ENCODE measurements at places on chromosomes 4 and X. TPM values are rescaled to one million over a fixed set of nuclear protein-coding genes. Genes with fewer than 3 reads are reported as not detected.

The MAGEB17 gene
- not detected for total RNA-seq

DNA sequence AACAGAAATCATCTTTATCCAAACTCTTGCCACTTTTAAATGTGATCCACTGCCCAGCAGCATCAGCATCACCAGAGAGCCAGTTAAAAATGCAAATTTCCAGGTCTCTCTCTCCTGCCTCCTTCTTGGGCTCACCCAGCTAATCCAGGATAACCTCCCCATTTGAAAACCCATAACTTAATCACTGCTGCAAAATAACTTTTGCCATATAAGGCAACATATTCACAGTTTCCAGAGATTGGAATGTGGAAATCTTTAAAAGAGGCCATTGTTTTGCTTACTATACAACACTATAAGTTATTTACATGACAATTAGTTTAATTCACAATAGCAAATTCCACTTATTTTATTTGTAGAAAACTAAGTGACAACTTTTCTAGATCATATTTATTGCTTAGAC, 4.8 kb upstream of the EXOSC9 start:
- DNase-seq = no peak

GRCh38 chrX:57406149-57406548, 119.6 kb downstream of the FAAH2 start:
- DNase-seq = no peak

DNA sequence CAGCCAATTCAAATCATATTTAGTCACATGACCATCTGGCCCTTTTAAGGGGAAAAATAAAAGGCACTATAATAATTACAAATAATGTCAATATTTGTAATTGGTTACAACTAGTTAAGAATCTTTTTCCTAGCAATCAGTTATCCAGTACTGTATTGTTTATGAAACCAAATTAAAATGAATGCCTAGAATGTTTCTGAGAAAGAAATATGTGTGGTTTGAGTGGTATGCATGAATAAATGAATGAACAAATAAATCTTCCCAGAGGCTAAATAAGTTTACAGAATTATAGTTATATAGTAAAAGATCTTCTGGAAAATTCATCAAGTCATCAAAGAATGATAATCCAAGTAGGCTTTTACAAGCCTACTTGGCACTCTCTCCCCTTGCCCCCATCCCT, 55.8 kb upstream of the F8A3 start:
- DNase-seq = no peak

DNA sequence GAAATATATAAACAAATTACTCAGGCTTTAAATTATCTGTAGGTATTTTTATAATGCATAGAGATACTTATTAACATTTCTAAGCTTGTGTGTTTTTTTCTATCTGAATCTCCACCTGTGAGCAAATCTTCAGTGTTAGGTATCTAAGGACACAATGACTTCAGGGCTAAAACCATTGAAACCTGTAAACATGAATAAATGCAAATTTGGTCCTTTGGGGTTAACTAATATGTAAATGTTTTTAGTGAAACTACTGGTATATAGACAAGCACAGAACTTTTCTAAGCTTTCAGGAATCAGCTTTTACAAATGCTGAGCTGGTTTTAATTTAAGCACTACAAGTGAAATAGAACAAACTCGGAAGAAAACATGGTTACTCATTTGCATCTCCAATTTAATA, 147.9 kb downstream of the FBXO8 start:
- no peak for DNase-seq

GRCh38 chrX:52865343-52865998, 2.4 kb downstream of the XAGE3 start:
- no peak for DNase-seq

DNA sequence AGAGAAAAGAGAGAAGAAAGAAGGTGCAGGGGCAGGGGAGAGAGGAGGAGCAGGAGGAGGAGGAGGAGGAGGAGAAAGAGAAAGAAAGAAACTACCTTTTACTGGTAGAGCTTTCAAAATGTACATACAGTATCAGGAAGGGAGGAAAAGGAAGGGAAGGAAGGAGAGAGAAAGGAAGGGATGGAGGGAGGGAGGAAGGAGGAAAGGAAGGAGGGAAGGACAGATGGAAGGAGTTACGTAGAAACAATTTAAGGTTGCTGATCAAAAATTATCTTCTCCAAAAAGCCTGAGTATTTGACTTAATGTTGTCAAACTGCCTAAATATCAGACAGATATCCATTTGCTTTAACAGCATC, 13.4 kb downstream of the TBC1D9 start:
- DNase-seq = no peak

DNA sequence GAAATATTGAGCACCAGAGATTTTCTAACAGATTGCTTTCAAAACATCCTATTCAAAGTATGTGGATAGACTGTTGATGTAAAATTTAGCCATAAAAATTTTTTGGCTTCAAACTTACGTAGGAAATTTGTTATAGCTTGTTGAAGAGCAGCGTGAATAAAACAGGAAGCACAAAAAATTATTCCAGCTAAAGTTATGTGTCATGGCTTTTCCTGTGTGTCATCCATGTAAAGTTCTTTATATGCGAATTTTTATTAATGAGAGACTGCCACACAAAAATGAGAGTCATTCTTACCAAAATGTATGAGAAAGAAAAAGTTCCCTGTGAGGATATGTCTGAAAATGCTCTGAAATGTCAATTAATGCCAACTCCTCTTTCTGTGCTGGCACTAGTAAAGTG, 19.5 kb downstream of the EPGN start:
- no peak for DNase-seq
